C1 segment of cervical spinal cord (tissue), 14 donors: ENCODE measurements at places on chromosomes 6 and 20.

DNA sequence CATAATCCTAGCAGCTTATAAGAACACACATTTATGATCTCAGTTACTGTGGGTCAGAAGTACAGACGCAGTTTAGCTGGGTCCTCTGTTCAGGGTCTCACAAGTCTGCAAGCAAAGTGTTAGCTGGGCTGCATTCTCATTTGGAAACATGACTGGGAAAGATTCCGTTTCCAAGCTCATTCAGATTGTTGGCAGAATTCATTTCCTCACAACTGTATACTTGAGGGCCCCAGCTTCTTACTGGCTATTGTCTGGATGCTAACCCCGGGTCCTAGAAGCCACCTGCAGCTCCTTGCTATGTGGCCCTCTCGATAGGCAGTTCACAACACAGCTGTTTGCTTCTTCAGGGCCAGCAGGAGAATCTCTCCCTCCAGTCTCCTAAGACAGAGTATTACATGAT, 13.1 kb downstream of the TCP11 start:
- DNase-seq = no peak

DNA sequence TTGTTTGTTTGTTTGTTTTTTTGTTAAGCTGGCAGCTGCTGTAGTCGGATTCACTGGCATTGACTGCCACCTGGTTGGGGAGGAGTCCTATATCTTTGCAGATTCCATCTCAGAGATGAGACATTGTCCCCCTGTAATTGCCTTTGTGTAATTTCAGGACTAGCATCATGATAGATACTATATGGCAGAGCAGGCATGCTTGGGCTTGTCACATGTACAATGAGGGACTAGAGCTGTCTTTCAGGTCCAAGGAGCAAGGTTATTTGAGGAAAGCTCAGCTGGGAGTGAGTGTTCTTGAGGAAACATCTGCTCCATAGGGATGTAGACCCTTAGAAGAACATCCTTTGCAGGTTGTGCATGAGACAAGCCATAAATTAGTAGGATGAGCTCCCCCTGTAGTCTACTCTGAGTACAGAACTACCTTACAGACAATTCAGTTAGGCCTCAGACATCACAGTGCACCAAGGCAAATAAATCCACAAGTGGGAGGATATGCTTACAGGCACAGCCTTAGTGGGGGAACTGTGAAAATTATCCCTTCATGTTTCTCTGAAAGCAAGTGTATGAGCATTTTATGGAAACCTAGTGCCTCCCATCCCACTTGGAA, 62.1 kb downstream of the BMP2 start:
- DNase-seq = no peak

DNA sequence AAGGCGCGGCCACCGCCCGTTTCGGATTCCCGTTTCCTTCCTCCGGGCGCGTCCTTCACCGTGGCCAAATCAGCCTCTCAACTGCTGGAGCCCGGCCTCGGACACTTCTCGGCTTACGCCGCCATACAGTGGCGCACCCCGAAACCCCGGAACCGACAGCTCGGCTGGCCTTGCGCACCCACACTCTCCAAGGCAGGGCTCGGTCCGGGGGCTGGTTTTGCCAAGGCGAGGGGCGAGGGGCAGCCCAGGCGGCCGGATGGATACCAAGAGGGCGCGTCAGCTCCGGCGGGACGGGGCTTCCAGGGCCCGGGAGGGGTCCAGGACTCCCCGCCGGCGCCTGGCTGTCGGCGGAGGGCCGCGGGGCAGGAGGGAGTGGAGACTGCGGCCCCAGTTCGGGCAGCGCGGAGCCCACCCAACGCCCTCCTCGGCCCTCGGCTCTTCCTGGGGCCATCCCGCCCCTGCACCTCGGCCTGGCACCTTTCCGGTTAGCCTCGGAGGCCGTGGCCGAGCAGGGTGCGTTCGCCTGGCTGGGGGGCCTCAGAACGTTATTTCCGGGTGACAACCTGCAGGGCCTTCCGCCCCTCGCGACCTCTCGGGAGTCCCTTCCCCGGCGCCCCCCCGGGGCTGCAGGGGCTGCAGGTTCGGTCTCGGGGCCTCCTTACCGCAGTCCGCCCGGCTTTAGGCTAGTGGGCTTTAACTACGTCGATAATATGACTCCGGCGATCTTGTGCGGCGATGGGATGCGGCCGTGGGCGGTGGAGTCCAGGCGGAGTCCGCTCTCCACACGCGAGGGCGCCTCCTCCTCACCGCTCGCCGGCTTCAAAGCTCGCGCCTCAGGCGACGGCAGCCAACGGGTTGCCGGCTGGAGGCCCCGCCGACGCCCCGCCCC, 697 bp upstream of the CEP43 start:
- no peak for DNase-seq

- no peak for DNase-seq
Observed at GRCh38 chr6:146224988-146225387, 196.1 kb downstream of the GRM1 start.

- no peak for DNase-seq
Observed at GRCh38 chr20:56060486-56060885, 55.2 kb upstream of the CBLN4 start.

- DNase-seq = peak; percentile 20
Observed at GRCh38 chr6:26327450-26328264, 37.3 kb upstream of the BTN3A2 start.

DNA sequence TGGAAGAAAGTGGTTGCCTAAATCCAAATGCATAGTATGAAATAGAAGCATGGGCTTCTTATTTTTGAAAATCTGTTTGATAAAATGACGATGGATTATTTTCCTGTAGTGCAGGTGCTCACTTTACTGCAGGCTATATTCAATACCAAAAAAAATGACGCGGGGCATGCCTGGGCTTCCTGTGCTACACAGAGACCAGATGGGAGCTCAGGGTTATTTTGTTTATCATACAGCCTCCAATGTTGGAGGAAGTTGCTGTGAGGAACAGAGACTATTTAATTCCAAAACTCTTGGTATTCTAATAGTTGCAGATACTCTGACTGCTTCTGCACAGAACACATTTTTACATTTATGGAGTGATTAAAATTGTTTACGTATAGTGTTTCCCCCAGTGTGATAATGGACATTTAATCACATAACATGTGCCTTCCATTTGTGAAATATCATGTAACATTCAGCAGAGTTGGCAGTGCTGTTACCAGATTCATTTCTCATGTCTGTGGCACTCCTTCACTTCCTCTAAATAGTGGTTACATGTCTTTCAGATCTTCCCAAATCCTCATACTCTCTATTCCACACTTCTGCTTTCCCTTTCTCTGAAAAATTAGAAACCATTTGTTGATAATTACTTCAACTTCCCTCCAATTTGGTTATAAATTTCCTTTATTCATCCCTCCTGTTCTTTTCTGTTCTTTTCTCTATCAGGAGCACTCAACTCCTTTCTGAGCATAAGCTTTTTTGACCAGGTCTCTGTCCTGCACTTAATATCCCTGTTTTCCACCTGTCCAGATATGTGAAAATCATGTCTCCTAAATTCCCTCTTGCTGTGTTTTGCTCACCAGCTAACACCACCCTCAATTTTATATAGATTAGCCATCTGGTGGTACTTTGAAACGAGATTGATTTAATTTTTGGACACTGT, 121.6 kb downstream of the ADGRB3 start:
- DNase-seq = no peak

DNA sequence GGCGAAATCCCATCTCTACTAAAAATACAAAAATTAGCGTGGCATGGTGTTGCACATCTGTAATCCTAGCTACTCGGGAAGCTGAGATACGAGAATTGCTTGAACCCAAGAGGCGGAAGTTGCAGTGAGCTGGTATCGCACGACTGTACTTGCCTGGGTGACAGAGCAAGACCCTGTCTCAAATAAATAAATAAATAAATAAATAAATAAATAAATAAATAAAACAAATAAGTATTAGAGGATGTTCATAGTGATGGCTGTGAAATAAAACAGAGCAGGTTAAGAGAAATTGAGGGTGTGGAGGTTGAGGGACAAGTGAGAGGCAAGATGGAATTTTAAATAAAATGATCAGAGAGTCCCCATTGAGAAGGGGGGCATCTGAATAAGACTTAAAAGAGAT, 124.7 kb upstream of the DST start:
- DNase-seq = no peak

GRCh38 chr6:16979677-16980370, 122.0 kb upstream of the STMND1 start:
- no peak for DNase-seq

DNA sequence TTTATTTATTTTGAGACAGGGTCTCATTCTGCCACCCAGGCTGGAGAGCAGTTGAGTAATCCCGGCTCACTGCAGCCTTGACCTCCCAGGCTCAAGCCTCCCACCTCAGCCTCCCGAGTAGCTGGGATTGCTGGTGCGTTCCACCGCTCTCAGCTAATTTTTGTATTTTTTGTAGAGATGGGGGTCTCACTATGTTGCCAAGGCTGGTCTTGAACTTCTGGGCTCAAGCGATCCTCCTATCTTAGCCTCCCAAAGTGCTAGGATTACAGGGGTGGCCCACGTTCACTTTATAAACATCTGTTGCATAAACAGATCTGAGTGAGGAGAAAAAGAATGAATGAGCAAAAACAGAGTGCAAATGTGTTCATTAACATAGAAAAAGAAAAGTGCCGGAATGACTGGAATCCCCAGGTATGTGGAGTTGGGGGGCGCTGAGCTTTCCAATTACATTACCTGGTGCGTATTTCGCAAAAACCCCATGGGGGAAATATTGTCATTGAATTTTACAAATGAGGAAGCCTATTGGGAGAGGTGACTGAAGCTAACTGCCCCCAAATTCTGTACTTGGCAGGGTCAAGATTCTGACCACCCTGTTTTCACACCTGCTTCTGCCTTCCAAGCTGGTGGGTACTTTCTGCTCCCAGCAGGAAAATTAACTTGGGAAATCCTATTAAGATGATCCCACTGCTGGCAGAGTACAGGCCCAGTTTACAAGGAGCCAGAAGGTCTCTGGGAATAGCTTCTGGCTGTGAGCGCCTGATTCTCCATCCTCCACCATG, 207.7 kb upstream of the JARID2 start:
- DNase-seq = no peak

DNA sequence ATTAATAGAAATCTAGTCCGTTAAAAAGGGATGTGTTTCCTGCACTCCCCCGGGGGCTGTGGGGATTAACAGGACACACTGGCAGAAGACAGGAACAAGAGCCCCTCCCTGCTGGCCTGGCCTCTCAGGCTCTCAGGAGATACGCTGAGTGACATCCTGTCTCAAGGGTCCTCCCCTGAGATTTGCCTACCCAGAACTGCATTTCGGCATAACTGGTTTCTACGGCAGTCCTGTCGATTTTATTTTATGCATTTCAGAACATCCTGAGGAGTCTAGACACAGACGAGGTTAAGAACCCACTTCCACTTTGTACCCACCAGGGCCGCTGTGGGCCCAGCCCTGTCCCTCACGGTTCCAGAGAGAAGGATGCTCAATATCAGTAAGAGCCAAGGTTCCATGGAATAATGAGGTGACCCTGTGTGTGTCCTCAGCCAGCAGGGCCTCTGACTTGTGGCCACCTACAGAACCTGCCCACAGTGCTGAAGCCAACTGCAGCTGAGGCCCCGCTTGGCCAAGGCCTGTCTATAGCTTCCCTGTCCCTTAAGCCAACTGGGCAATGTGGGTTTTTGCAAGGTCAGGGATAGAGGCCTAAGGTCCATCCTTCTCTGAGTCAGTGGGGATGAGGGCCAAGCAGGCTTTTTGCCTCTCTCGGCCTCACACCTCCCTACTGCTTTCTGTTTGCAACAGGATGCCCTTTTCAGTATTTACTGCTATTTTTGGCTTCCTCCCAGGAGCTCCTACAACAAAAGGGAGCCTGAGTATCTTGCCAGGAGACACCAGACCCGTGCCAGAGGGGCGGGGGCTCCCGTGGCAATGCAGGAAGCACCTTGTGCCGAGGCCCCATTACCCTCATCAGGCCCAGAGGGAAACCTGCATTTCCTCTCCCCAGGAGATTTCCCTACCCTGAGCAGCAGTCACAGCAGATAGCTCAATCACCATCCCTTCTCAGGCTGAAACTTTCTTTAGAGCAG, 14.7 kb downstream of the UQCC2 start:
- peak; percentile 34 for DNase-seq

DNA sequence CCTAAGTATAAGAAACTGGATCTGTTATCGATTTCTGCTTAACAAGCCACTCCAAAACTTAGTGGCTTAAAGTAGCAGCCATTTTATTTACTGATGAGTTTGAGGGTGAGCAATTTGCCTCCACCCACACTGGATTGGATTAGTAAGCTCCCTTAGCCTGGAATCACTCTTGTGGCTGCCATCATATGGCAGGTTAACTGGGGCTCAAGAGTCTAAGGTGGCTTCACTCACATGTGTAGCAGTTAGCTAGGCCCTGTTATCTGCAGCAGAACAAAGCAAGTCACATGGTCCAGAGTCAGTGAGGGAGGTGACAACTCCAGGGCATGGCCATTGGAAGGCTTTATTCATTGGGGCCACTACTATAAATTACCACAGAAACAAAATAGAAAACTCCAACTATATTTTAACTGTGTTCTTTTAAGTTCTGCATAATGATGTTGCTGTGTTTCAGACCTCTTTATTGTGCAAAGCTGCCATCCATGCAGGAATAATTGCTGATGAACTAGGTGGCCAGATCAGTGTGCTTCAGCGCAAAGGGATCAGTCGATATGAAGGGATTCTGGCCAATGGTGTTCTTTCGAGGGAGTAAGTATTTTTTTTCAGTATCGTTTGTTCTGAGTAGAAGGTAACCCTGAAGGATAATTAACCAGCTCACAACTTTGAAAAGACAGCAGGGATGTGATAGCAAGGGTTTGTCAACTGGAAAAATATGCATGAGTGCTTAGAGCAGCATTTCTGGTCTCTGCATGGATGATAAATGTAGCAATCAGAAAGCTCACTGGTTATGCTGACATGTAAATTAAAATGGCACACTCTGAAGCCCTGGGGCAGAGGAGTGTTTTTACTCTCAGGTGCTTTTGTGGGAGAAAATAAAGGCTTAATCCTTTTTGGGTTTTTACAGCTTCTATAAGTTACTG, 49.6 kb downstream of the DCBLD1 start:
- DNase-seq = no peak

DNA sequence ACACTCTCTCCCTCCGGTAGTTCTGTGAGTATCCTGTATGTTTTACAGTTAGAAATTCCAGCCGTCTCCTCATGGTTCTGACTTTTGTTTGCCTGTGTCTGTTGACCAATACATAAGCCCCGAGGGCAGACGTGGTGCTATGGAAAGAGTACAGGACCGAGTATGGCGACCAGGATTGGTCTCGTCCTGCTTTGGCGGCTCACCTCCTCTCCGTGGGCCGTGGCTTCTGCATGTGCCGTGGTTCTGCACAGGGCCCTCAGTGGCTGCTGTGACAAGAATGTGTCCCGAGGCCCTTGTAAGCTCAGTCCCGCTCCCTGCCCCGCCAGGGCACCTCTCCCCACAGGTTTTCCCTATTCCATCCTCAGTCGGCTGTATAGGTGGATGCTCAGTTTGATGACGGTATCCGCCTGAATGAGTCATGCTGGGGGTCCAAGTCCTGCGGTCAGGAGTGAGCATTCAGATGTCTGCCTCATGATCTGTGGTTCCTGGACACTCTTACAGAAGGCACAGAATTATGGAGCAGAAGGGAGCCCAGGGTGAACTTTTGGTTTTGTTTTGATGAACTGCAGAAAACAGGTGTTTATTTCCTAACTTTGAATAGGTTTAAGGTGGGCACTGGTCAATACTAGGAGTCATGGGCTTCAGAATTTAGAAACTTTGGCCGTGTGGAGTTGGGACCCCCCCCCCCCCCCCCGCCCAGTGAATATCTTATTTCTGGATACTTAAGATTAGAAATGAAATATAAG, 1.2 kb downstream of the ARFGAP1 start:
- no peak for DNase-seq

- DNase-seq = no peak
Observed at GRCh38 chr6:81451787-81452186, 300.7 kb downstream of the TENT5A start.
